ENCODE measurements at places on chromosomes 7 and 10.

DNA sequence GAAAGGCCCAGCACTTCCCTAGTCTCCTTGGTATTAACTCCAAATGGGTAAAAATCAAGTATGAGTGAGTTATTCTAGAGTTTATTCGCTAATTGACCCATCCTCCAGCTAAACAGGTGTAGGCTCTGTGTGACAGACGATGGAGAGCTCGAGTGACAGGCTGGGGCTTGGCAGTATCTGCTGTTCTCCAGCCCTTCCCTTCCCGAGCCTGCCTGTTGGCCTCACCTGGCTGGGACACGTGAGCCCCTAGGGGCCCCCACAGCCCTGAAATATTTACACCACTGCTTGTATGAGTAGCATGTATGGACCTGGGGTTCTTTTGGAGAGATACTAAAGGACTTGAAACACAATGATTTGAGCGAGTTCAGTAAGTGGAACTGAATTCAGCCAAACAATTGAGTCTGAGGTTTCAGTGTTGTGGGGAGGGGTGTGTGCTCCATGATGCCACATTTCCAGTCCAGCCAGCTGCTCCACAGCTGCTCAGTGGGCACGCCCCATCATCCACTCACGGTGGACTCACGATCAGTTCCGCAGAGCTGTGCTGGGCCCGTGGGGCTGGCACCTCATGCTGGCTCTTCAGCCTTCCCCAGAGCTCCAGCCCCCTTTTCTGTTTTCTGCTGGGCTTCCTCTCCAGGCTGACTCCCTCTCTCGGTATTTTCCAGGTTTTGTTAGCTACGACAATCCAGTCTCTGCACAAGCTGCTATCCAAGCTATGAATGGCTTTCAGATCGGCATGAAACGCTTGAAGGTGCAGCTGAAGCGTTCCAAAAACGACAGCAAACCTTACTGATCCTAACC lies 283.0 kb downstream of the USP6NL start:
- DNase-seq = no peak

DNA sequence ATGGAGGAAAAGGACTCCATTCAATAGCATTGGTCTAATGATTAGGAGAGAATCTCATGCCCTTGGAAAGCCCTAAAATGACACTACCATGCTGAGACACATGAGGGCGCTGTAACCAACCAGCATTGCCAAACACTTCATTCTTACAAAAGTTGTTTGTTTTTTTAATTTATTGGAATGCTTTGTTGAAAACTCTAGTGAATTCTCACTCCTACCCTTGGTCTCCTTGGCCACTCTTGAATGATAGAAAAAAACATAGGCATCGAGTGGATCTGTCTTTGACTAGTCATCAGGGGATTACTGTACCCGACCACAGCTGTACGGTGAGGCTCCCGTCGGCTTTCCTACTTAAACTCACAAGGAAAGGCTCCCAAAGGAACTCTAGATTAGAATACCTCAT lies 29.3 kb upstream of the ADD3 start:
- DNase-seq = peak; percentile 65

- DNase-seq = peak; percentile 26
Measured at GRCh38 chr10:74439213-74439612, 288.2 kb downstream of the ADK start.

DNA sequence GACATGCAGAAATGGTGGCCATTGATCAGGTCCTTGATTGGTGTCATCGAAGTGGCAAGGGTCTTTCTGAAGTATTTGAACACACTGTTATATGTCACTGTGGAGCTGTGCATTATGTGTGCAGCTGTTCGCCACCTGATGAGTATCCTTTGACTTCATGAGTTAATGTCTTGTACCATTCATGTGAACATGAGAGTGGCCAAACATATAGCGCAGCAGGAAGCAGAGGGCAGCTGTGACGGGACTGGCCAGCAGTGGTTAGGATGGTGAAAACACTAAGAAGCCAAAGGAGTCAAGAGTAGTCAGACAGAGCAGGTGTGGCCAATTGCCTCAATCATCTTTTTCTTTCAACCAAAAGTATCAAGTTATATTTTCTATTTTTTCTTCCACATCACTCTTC lies 167.4 kb downstream of the IMMP2L start:
- DNase-seq = no peak

- DNase-seq = no peak
Measured at GRCh38 chr7:141960687-141961422, 12.7 kb downstream of the TAS2R38 start.

GRCh38 chr10:48683868-48684267 lies 805 bp upstream of the WDFY4 start:
- no peak for DNase-seq

DNA sequence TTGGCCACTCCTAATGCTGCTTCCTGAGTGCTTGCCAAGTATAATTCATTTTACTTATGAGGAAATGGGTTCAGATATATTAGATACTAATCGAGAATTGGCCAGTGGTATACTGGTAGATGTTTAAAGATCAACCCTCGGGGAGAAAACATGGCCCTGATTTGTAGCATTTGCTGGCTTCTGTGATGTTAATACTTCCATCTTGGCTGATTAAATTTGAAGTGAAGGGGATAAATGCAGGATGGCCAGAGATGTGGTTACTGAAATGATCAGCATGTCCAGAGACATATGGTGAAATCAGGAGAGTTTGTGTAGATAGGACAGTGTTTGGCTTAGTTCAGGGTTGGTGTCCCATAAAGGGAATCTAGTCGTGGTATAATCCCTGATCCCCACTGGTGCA lies 11.2 kb downstream of the UBE2D4 start:
- no peak for DNase-seq

DNA sequence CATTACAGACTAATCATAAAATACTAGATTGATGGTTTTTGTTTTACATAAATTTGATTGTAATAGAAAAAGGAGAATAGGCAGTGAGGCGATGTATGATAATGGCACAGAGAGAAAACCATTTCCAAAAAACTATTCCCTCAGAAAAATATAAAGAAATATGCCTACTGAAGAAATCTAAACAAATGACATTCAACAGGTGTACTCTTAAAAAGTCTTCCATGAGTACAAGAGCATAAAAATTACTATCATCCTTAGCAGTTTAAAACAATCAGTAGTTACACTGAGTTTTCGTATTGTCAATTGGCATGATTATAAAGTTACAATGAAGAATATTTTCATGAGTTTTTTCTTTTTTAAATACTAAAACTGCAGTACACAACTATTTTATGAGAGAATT lies 75.0 kb downstream of the ARHGAP12 start:
- DNase-seq = no peak

GRCh38 chr10:69939061-69939460 lies 113.6 kb upstream of the MACROH2A2 start:
- no peak for DNase-seq

DNA sequence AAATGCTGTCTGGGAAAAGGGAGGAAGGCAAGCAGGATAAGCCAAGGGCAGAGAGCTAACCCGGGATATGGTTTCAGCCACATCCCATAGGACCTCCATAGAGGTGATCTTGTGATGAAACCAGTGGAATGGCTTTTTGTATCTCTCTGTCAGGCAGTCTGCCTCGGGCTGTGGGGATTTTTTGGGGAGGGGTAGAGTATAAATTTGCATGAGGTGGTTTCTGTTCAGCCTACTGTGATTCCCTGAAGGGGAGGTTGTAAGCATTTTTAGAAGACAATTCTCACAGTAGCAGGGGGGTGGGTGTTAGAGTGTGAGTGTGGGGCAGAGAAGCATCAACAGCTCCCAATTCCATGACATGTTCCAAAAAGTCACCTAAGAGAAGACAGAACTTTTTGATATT lies 11.8 kb downstream of the OR9A2 start:
- no peak for DNase-seq

DNA sequence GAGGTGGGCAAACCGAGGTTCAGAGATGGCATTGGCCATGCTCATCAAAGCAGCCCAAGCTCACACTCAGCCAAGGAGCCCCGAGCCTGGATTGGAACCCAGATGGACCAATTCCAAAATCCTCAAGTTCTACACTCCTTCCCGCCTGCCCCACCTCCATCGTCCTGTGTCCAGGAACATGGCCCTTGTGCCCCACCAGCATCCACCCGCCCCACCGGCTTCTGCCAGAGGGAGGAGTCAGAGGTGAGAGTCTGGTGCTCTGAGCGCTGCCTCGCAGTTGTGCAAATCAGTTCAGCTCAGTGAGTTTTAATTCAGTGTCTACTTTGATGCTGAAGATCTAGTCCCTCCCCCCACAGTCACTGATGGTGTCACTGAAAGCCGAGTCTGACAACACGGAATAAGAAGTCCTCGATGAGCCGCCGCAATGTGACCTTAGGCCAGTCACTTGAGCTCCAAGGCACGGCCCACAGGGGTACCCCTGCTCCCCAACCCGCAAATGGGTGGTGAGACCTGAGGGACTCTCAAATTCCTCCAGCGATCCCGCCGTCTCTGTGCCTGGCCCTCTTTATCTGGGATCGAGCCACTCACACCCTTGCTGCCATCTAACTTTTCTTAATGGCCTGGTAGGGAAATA lies 26.3 kb downstream of the PRKAG2 start:
- no peak for DNase-seq

Data from HT-29 (cell line).